ENCODE measurements at places on chromosomes 6 and 20. TPM values are rescaled to one million over a fixed set of nuclear protein-coding genes. Genes with fewer than 3 reads are reported as not detected.

RSPO4 gene
- not detected for total RNA-seq

CST7 gene
- not detected for total RNA-seq

TSHZ2 gene
- 0.63 TPM for total RNA-seq

TMEM244 gene
- total RNA-seq, result not detected

MYLK4 gene
- 0.35 TPM for total RNA-seq

MUC22 gene
- total RNA-seq, result not detected

PACRG gene
- total RNA-seq, result 0.23 TPM

SLC17A1 gene
- total RNA-seq, result not detected

- DNase-seq, result no peak
Observed at GRCh38 chr6:162532283-162533008, 195.1 kb downstream of the PRKN start.

GRCh38 chr6:26222571-26222970, 135.3 kb downstream of the HFE start:
- DNase-seq, result no peak

DNA sequence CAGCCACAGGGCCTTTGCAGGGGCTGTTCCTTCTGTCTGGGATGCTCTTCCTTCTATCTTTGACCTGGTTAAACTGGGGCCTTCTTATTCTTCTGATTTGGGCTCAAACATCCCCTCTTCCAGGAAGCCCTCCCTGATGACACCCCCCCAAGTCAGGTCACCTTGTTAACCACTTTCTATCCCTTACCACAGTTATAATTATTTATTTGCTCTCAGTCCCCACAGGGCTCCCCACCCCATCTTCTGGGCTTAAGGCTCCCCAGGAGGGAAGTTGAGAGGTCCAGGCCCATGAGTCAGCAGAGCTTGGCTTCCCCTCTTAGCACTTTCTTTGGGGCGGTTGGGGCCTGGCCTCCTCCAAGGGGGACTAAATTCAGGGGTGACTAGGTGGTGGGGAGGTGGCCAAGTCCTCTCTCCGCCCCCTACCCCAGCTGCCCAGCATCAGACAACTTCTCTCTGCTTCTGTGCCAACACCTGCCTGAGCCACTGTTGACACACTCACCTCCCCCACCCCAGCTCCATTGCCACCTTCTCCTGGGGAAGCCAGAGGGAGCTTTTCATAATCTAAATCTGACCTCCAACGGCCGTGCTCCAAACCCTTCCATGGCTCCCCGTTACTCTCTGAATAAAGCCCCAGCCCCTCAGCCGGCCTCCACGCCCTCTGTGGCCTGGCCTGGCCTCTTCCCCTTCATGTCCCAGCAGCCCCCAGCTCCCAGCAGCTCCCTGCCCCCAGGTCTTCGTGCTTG, 70.0 kb downstream of the CEBPB start:
- DNase-seq, result no peak

- DNase-seq, result no peak
Observed at GRCh38 chr6:6471276-6471675, 117.2 kb upstream of the LY86 start.

DNA sequence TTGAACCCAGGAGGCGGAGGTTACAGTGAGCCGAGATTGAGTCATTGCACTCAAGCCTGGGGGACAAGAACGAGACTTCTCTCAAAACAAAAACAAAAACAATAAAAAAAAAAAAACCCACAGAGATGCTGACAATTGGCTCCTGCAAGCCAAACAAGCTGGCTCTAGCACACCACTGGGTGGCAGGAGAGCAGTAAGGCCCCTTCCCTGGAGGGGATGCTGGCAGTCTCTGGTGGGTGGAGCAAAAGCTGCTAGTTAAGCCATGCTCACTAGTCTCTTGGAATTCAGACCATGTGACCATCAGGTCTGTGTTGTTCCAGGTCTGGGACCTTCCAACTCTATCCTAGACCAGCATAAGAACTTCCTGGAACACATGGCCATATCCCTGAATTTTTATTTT, 18.9 kb upstream of the DSN1 start:
- no peak for DNase-seq

- no peak for DNase-seq
Observed at GRCh38 chr20:56158489-56158888, 90.0 kb upstream of the MC3R start.

DNA sequence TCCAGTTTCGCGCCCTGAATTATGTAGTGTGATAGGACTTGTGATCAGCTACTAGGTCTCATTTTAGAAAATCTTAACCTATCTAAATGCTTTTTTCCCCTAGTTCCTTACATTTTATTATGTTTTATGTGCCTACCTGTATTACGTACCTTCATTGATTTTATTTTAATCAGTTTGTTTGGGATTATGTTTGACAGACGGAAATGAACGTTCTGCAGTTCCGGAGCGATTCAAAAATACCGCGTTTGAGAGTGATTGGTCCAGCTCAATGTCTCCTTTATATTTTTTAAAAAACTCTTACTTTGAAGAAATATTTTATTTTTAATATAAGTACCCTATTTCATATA, 114.3 kb upstream of the BTN3A2 start:
- no peak for DNase-seq

GRCh38 chr6:84447651-84448050, 220.2 kb upstream of the CEP162 start:
- DNase-seq, result no peak

- no peak for DNase-seq
Observed at GRCh38 chr20:62191781-62192559, 9.1 kb downstream of the MTG2 start.

GRCh38 chr6:147207837-147208754, 3.9 kb downstream of the STXBP5 start:
- no peak for DNase-seq

DNA sequence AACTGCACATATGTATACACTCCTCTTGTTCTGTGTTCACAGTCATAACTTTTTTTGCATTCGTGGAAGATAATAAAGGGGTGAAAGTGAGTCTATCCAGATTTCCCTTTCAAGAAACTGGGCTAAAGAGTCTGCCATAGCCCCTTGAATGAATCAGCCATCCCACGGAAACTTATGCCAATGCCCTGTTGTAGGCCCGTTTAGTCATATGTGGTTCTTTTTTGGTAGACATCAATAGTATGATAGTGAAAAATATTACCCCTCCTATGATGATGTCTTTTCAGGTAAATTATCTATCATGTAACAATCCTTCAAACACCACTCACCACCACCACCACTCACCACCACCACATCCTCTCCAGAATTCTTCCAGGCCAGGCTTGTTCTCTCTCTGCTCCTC, 99.9 kb upstream of the MYLIP start:
- no peak for DNase-seq

DNA sequence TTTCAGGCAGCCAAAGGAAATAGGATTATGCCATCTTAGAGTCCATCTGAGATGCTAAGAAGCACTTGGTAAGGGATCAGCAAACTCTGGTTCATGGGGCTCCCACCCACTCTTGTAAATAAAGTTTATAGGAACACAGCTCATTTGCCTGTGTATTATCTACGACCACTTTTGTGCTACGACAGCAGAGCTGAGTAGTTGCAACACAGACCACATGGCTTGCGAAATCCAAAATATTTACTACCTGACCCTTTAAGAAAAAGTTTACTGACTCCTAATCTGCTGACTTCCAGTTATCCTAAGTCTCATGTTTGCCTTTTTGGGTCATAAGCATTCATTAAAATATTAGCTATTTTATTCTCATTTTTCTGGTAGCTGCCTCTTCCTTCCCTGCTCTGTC, 859.0 kb downstream of the QKI start:
- DNase-seq, result no peak

- no peak for DNase-seq
Observed at GRCh38 chr6:48985025-48985424, 478.0 kb downstream of the MMUT start.

All from glomerular endothelial cell (primary cell).